ENCODE measurements at places on chromosomes 12 and 14.
A peak's percentile ranks its signal among the peaks of the same experiment; 100 is the strongest.

GRCh38 chr12:71938728-71939385, at the start of gene TPH2:
Gene TPH2, plus strand, starts transcription at chr12:71938845. Its CDS starts 142 bp downstream, at chr12:71938987.
- no peak for DNase-seq

- DNase-seq, result no peak
Observed at GRCh38 chr14:35247777-35248475, 44.3 kb upstream of the PSMA6 start.

- DNase-seq, result peak; percentile 53
Observed at GRCh38 chr12:108511633-108512540, 3.2 kb upstream of the FICD start.

DNA sequence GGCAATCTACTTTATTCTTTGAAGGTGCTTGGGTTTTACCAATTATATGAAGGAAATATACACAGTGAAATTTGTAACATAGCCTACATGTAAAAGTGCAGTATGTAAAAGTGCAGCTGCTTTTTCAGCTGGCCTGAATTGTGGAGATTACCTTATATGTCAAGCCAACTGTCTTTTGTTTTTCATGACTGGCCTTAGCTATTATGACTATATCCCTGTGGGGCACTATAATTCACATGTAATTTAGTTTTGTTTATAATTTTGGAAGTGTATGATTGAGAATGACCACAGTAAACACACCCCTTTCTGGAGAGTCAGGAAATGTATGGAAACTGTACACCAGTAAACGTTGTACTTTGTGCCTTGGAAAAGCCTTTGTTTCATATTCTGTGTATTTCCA, 435.0 kb upstream of the STXBP6 start:
- no peak for DNase-seq

GRCh38 chr14:24927809-24928208, 122.1 kb downstream of the STXBP6 start:
- no peak for DNase-seq

DNA sequence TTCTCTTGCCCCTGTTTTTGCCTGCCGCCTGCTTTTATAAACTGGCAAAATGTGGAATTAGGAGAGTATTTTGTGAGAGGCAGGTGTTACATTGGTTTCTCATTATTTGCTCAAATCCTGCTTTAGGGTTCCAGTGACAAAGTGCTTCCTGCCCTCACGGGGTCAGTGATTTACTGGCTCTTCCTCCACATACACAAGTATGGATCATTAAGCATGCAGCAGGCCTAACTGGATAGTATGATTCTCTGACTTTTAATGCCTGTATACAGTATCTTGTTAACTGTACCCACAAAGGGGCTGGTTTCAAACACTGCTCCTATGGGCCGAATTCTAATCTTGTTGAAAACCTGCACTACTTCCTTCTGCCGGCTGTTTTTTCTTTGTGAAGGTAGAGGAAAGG, 63.2 kb downstream of the PTCSC3 start:
- DNase-seq, result no peak

DNA sequence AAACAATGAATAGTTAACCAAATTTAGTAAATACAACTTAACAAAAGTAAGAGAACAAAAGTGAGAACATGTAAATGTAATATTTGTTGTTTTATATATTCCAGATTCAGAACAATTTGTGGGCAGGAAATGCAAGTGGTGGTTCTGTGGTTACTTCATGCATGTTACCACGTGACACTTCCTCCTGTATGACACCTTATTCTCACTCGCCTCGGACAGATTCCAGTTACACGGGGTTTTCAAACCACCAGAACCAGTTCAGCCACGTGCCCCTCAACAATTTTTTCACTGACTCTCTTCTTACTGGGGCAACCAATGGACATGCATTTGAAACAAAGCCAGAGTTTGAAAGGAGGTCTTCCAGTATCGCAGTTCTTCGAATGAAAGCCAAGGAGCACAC, 21.0 kb downstream of the ALX1 start:
- no peak for DNase-seq

DNA sequence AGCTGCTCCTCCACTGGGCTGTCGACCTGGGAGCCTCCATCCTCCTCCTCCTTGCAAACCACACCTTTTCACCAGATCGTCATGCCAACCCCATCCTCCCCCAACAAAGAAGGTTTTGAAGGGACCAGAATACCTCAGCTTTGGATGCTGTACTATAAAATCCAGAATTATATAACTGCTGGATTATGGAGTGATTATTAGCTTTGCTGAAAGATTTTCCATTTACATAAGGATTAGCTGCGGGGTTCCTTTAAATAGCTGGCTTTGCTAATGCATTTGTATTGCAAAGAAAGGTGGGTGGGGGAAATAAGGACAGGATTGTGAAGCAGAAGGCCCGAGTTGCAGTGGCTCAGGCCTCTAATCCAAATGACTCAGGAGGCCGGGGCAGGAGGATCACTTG, 36.6 kb downstream of the ESRRB start:
- no peak for DNase-seq

GRCh38 chr12:26318661-26319068, 123.3 kb downstream of the SSPN start:
- peak; percentile 47 for DNase-seq

GRCh38 chr12:131267576-131267975, 313.9 kb downstream of the ADGRD1 start:
- no peak for DNase-seq

DNA sequence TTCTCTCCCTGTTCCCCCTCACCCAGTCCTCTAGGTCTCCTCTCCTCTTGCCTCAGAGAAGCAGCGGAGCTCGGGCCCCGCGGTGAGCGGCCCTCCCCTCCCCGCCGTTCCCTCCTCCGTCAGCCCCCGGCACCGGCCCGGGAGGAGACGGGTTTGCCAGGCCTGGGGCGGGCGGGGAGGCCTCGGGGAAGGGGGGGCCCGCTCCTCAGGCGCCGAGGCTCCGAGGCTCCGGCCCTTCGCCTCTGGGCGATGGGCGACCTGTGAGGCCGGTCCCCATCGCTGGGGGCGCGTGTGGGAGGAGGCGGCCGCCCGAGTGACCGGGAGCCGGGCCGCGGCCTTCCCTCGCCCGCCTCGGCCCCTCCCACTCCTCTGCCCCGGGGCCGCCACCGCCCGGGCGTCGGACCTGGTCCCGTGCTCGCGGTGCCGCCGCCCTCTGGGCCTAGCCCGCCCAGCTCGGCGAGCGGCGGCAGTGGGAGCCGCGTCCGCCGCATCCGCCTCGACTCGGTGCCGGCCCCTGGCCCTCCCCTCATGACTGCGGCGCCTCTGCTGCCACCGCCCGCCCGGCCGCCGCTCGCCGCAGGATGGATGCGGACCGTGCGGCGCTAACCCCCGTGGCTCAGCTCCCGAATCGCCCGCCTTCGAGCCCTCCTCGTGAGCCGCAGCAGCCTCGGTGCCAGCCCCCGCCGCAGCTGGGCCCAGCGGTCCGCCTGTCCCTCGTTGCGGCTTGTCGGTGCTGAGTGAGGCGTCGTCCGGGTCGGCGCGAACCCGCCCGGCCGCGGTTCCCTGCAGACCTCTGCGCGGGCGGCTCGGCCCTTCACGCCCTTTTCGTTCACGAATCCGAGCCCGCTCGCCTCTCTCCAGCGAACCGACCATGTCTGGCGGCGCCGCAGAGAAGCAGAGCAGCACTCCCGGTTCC, 574 bp downstream of the WNK1 start:
- DNase-seq, result peak; percentile 65

DNA sequence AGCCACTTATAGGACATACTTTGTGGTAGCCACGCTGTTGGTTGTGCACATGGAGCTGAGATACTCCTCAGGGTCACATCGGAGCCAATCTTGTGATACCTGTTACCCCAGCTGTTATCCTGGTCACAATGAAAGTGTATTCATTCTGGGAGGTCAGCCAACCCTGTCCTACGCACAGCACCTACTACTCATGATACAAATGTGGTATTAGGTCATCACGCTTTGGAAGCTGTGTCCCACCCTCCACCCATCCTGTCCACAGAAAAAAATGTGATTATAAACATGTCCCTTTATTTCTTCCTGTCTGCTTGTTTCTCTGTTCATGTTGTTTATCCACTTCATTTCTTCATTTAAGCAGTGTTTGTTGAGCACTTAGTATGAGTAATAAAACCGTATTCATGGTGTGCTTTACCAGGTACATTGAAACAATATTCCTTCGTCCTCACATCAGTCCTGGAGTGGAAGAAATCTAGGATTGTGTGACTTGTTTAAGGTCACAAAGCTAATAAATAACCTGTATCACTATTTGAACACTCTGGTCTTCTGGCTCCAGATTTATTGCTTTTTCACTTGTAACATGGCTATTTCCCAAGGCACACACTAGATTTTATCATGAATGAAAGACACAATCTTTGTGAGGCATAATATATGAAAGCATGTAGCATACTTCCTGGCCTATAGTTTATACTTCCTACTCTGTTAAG, 73.1 kb downstream of the DERA start:
- no peak for DNase-seq

DNA sequence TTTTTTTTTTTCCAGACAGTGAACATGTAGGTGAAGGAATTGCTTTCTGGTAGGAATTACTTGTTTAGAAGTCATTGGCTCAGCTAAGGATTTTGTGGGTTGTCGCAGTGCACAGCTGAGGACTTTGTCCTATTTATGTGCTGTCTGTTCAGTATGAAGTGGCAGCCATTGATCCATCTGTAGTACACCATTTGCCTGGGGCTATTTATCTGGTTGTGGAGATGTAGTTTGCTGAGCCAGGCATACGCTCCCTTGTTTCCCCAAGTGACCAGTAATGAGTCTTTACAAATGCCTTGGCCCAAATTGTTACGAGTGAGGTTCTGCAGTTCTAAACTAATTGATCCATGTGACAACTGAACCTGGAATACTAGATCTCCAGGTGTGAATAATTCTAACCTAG, 140.1 kb downstream of the NRXN3 start:
- DNase-seq, result no peak

GRCh38 chr12:67469666-67470065, 178.9 kb upstream of the DYRK2 start:
- no peak for DNase-seq

- DNase-seq, result peak; percentile 45
Observed at GRCh38 chr14:92729634-92730358, 18.6 kb downstream of the LGMN start.

DNA sequence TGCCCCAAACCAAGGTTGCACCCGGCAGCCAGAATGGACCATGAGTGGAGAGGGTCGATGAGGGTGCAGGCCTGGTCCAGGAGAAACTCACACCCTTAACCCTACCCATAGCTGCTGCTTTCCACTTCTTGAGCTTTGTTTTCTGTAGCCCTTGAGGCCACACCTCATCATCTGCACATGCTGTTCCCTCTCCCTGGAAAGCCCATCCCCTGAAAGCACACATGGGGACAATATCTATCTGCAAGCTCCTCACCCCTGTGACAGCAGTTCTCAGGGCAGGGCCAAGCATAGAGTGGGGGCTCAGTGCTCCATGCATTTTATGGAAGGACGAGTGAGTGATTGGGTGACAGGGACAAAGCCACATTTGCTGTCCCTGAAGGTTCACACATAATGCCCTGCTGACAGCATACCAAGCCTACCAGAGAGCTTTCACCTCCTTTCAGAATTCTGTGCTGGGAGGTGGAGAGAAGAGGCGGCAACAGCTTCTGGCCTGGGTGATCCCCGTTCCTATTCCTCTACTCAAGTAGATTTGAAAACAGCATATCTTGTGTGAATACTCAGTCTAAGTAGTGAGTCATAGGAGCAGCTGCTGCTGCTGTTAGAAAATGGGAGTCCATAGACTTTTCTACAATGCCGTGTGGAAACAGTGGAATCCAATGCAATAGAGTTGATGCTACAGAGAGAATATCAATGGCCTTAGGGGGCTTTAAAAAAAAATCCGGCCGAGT, 44.6 kb downstream of the SRGAP1 start:
- DNase-seq, result peak; percentile 44

GRCh38 chr14:102320033-102320660, 601 bp downstream of the ZNF839 start:
- peak; percentile 54 for DNase-seq

GRCh38 chr12:101789171-101789570, 41.6 kb downstream of the GNPTAB start:
- no peak for DNase-seq

GRCh38 chr12:39319180-39319579, 123.7 kb downstream of the KIF21A start:
- DNase-seq, result no peak

DNA sequence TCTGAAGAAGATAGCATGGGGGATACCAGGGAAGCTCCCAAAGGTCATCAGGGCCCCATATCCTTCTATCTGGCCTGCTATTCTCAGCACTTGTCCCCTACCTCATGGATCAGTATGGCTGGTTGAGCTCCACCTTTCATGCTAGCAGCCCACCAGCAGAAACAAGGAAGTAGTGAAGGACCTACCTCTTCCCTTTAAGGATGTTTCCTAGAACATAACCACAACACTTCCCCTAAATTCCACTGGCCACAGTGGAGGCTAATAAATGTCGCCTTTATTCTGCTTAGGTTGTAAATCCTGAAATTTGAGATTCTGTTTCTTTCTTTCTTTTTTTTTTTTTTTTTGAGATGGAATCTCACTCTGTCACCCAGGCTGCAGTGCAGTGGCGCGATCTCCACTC, 128.6 kb upstream of the PARP11 start:
- no peak for DNase-seq

GRCh38 chr14:52783206-52783605, 8.2 kb downstream of the GNPNAT1 start:
- DNase-seq, result no peak

DNA sequence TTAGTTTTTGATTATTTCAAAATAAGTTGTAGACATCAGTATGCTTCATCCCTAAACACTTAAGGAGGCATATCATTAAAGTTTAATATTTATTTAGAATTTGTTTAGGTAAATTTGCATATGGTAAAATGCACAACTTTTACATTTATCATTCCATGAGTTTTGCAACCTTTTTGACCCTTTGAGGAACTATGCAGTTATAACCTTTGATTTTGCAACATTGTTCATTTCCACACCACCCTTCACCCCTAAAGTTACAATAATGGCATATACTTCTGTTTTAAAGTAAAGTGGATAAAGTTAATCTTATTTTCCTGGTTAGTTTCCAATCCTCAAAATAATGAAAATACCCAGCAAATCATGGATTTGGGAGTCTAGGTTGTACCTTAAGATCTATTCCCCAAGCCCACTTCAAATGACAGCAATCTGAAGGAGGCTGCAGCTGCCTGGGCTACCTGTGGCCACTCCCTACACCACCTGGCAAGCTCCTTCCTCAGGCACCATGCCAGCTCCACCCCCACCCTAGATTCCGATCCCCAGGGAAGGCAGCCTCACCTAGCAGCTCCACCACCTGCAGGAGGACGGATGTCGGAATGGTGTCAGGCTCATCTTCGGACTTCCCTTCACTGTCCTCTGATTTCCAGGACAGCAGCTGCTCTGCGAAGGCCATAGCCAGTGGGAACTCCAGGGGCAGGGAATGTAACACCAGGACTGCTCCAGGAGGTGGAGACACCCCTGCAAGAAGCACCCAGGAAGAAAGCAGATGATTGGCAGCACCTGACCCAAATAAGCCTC, 65.1 kb downstream of the TRAFD1 start:
- DNase-seq, result no peak

- DNase-seq, result peak; percentile 75
Observed at GRCh38 chr12:119179335-119180021, 747 bp downstream of the HSPB8 start.

- DNase-seq, result no peak
Observed at GRCh38 chr12:118107694-118108093, 3.9 kb upstream of the VSIG10 start.
